ENCODE measurements at places on chromosomes 4 and X.

GRCh38 chr4:2222838-2223237, 19.1 kb downstream of the HAUS3 start:
- DNase-seq, result no peak

DNA sequence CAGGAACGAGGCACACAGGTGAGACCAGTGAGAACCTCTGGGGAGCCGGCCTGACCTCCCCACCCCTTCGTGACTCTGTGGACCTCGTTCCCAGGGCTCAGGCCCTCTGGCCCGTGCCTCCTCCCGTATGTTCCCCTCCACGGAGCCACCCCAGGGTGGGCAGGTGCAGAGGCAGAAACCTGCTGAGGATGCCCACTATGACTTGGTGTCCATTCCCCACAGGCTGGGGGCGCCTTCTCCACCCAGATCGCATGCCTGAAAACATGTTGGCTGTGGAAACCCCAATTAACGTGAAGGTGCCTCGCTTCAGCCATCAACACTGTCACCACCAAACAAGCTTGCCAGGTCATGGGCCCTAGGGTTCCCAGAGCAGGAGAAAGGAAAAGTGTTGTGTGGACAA, 27.0 kb downstream of the BLOC1S4 start:
- DNase-seq, result no peak

DNA sequence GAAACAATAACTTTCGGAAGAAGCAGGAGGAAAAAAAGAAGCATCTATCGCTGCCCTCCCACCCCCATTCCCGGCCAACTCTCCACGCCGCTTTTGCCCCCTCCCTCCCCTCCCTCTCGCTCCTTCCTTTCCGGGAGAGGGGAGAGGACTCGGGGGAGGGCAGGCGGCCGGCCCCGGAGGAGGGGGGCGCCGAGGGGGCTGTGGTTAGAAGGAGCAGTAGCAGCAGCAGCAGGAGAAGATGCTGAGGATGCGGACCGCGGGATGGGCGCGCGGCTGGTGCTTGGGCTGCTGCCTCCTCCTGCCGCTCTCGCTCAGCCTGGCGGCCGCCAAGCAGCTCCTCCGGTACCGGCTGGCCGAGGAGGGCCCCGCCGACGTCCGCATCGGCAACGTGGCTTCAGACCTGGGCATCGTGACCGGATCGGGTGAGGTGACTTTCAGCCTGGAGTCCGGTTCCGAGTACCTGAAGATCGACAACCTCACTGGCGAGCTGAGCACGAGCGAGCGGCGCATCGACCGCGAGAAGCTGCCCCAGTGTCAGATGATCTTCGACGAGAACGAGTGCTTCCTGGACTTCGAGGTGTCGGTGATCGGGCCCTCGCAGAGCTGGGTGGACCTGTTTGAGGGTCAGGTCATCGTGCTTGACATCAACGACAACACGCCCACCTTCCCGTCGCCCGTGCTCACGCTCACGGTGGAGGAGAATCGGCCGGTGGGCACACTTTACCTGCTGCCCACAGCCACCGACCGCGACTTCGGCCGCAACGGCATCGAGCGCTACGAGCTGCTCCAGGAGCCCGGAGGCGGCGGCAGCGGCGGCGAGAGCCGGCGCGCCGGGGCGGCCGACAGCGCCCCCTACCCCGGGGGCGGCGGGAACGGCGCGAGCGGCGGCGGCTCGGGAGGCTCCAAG, 1.3 kb downstream of the PCDH7 start:
- no peak for DNase-seq

GRCh38 chr4:143140696-143141095, 44.0 kb upstream of the USP38 start:
- DNase-seq, result no peak

- no peak for DNase-seq
These were observed 1102.8 kb downstream of the FSTL5 start for GRCh38 chr4:161061046-161061445.

- no peak for DNase-seq
These were observed 371.4 kb upstream of the AMOT start for GRCh38 chrX:113212052-113212451.

DNA sequence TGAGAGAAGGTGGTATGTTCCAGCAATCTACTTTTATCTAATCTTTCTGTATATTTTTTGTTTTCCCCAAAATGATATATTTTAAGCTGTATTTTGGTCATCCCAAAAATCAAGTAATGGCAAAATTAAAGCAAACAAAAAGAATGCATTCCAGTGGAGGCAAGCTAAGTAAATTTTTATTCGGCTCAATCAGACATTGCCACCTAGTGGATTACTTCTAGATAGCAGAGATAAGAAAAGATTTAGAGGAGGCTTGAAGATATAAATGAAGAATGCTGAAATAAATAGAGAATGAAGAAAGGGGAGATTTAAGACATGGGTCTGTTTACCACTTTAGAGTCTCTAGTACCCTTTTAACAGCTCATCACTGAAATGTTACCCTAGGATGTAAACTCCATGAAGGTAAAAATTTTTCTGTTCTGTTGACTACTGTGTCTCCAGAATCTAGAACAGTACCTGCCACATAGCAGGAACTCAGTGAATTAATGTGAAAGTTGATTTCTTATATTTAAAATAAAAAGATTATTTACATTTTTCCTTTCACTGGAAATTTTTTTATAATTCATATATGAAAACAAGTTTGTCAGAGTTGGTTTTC, 110.9 kb upstream of the ANK2 start:
- no peak for DNase-seq

DNA sequence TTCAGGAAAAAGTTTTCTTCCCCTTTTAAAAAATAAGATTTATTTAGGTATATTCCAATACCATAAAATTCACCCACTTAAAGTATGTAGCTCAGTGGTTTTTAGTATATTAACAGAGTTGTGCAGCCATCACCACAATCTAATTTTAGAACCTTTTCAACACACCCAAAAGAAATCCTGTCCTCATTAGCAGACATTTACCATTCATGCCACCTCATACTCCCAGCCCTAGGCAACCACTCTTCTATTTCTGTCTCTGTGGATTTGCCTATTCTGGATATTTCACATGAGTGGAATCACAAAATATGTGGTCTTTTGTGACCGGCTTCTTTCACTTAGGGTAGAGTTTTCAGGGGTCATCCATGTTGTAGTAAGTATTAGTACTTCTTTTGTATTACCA, 7.4 kb downstream of the ZNF81 start:
- no peak for DNase-seq

- no peak for DNase-seq
These were observed 97.7 kb downstream of the DDX60 start for GRCh38 chr4:168220893-168221292.

DNA sequence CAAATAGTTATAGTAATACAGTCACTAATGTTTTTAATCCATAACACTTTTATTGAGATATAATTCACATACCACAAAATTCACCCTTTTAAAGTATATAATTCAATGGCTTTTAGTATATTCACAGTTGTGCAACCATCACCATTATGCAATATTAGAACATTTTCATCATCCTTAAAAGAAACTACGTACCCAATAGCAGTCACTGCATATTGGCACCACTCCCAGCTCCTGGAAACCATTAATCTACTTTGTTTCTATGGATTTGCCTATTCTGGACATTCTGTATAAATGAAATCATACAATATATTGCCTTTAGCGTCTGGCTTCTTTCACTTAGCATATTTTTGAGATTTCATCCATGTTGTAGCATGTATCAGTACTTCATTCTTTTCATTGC, 99.3 kb downstream of the AMMECR1 start:
- no peak for DNase-seq

Measured in vagina (tissue), 2 donors.